ENCODE measurements at places on chromosomes 6 and 20.

DNA sequence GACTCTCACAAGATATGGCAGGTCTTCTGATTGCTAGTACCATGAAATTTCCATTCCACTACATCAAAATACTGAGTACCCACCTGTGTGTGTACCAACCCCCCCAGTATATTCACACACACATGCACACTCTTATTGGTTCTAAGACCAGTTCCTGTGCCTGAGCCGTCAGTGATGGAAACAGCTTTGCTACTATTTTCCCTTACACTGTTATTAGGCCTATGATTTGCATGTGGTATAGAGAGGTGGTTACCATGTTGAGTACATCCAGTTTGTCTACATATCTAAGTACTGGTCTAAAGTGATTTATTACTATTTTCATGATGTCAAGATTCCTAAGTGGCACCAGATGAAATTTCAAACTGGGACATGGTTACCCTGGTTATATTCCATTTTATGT lies 459.9 kb downstream of the BCKDHB start:
- H3K4me3 ChIP-seq: no peak overlapping the region
- no peak overlapping the region for H3K27ac ChIP-seq
- no peaks in the 10 kb centered on the region for H3K27me3 ChIP-seq

- no peaks in the 10 kb centered on the region for H3K36me3 ChIP-seq
- H3K27me3 ChIP-seq: peaks cover 6% of the 10 kb centered on the region
- H3K4me3 ChIP-seq: no peak overlapping the region
These were observed 60.8 kb downstream of the OGFRL1 start for GRCh38 chr6:71349395-71349794.

DNA sequence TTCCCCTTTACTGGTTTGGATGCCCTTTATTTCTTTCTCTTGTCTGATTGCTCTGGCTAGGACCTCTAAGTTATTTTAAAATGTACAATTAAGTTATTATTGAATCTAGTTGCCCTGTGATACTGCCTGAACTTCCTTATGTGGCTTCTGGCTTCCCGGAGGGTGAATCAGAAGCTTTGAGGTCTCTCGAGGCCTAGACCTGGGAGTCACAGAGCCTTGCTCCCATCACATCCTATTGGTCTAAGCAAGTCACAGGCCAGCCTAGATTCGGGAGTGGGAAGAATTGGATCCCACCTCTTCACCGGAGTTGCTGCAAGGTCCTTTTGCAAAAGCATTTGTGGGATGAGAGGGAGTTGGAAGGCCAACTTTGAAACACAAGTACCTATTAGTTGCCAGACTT lies 15.2 kb downstream of the BCAS4 start:
- H3K4me3 ChIP-seq: no peak overlapping the region
- peaks cover 69% of the 10 kb centered on the region for H3K4me1 ChIP-seq
- peaks cover 5% of the 10 kb centered on the region for H3K36me3 ChIP-seq
- H3K27ac ChIP-seq: peak overlapping the region; percentile 79
- H3K27me3 ChIP-seq: no peaks in the 10 kb centered on the region
- DNase-seq: no peak

DNA sequence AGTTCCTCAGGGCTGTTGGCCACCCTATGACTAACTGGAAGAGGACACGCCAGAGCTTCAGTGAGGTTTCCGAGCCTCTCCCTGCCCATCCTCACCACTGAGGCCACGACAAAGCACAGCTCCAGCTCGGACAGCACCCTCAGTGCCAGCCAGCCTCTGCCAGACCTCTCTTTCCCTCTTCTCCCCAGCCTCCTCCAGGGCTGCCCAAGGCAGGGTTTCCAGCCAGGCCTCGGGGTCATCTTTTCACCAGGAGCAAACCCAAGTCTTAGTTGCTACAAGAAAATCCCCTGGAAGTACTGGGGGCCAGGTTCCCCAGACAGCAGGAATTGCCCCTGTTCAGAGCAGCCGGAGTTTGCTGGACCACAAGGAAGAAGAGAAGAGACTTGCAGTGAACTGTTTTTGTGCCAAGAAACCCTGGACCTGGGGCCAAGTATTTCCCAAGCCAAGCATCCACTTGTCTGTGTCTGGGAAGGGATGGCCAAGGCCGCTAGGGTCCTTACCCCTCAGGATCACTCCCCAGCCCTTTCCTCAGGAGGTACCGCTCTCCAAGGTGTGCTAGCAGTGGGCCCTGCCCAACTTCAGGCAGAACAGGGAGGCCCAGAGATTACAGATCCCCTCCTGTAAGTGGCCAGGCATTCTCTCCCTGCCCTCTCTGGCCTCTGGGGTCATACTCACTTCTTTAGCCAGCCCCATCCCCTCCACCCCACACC lies 41.6 kb downstream of the PLAGL2 start:
- H3K27ac ChIP-seq: peak overlapping the region; percentile 29
- no peak overlapping the region for H3K4me3 ChIP-seq
- DNase-seq: no peak
- H3K36me3 ChIP-seq: peaks cover 24% of the 10 kb centered on the region

- no peak for DNase-seq
- no peaks in the 10 kb centered on the region for H3K4me1 ChIP-seq
- no peaks in the 10 kb centered on the region for H3K27me3 ChIP-seq
- no peaks in the 10 kb centered on the region for H3K36me3 ChIP-seq
These were observed 82.7 kb upstream of the TOP1 start for GRCh38 chr20:40945754-40946450.

- H3K27ac ChIP-seq: no peak overlapping the region
- peaks cover 10% of the 10 kb centered on the region for H3K4me1 ChIP-seq
- H3K27me3 ChIP-seq: peaks cover 5% of the 10 kb centered on the region
These were observed 48.8 kb upstream of the CHRNA4 start for GRCh38 chr20:63409834-63410435.

DNA sequence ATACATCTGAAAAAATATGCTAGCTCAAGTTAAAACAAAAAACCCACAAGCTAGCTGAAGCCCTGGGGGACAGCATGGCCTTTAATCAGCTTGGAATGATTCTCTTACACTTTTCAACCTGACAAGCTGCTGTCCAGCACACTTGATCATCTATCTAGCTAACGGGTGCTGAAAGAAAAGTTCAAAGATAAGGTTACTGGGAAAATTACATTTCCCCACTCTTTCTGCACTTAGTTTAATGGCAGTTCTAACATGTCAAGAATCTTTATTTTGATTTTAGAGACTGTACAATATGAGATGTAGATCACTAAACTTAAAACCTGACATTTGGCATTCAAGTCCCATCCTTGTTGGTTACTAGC lies 53.4 kb downstream of the STK4 start:
- DNase-seq: no peak
- no peak overlapping the region for H3K27ac ChIP-seq
- no peaks in the 10 kb centered on the region for H3K36me3 ChIP-seq
